ENCODE measurements at places on chromosomes 5 and 9.

- no peak for DNase-seq
Observed at GRCh38 chr9:3960661-3961144, 339.2 kb downstream of the GLIS3 start.

DNA sequence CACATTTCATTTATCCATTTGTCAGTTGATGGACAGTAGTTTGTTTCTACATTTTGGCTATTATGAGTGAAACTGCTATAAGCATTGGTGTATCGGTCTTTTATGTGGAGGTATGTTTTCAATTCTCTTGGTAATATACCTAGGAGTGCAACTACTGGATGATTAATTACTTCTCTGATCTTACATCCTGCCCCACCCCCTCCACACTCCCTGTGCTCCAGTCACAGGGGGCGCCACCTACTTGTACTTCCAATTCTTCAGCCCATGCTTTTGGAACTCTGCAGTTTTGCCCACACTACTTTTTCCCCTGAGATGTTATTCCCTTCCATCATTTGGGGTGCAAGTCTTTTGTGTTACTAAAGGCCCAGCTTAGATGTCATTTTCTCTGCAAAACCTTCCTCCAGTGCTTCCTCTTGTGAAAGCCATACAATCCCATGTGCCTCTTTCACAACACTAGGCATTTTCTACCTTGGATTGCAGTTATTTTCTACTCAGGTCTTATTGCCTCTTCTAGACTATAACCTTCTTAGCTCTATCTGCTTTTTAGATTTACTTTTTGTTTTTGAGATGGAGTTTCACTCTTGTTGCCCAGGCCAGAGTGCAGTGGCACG, 42.1 kb downstream of the SEC61B start:
- peak; percentile 12 for DNase-seq

DNA sequence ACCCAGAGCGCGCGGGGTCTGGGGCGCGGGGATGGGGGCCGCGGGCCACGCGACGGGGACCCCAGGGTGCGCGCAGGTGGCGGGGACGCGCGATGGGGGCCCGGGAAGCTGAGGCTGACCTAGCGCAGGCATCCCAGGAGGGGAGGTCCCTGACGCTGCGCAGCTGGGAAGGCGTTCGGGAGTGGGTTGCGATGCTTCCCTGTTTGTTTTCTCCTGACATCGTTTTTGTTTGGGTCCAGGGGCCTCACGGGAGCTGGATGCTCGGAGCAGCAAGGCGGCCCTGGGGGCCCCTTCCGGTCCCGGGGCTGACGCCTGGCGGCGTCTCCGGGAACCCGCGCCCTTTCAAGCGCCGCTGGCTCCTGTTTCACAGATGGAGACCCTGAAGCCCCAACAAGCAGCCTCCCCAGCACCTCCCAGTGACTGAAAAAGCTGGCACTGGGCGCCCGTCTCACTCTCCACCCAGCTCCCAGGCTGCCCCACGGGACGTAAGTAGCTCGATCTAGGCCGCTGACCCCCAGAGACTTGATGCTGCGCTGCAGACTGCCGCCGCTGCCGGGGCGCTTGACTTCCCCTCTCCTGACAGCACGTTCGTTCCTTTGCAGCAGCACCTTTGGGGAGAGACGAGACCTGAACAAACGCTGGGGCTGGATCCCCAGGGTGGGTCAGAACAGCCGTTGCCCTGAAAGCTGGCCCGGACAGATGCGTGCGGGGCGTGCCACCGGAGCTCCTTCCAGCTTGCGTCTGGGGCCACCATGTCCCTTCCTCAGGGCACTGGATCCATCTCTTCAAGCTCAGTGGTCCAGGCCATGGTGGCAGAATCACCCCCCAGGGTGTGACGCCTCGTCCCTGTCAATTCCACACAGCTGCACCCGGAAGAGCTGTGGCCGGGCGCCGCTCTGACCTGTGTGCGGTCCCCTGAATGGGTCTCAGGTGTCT, 593 bp downstream of the BRD3OS start:
- DNase-seq, result peak; percentile 33

- DNase-seq, result no peak
Observed at GRCh38 chr5:107680099-107680498, 9.4 kb upstream of the EFNA5 start.

DNA sequence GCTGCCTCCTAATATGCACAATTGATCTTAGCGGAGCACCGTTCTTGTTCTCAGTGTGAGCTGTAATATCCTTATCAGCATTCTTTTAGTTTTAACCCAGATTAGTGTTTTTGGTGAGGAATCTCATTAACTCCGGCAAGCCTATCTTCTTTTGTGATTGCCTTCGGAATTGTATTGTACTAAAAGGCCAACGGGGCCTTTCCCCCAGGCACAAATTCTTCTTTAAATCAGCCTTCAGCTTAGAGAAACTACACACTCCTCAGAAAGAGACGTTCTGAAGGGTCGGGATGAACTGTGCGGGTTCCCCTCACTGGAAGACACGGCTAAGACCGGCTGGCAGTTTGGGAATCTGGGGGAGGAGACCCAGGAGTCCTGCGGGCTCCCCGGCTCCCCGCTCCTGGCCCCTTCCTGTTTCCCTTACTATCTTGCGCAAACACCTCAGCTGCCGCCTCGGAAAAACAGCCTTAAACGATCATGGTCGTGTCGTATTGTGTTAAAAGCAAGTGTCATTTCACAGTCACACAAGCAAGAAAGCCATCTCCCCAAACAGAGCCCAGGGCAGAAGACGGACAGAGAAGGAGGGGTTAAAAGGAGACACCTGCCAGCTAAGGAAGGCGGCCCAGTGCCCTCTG, 353.1 kb upstream of the IRX2 start:
- DNase-seq, result no peak

DNA sequence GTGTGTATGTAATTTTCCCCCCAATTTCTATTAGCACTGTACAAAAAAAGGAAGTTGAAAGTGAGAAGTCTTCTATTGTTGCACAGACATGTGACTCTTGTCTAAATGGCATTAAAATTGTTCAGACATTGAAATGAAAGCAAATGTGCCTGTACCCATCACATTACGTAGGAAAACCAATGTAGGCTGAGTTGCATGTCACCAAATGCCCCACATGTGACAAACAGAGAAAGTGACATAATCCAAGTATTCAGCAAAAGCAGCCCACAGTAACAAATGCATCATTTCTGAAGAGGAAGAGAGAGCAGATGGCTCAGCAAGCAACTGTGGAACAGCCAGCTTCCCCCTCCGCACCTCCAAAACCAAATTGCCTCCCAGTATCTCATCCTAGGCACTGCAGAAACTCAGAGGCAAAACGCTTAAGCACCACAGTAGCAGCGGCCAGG, 161.5 kb upstream of the NR4A3 start:
- no peak for DNase-seq

DNA sequence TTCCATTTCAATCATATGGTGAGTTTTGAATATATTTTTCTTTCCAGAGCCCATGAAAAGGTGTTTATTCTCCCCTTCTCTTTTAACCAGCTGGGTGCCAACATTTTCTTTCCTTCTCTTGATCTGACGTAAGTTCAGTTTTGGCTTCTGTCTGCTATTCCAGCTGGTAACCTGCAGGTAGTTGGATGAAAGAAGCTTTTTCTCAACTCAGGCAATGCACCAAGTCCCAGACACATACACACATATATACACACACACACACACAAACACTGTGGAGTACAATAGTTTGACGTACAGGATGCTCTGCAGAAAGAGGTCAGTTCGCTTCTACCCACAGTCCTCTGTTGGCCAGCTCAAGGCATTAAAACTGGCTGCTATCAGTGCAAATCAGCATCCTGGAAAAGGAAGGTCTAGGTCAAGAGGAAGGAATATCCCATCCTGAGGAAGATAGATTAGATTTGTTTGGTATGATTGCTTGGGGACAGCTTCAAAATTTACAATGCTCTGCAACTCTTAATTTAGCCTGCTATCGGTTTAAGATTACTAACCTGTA, 214.3 kb upstream of the SEMA6A start:
- DNase-seq, result no peak

DNA sequence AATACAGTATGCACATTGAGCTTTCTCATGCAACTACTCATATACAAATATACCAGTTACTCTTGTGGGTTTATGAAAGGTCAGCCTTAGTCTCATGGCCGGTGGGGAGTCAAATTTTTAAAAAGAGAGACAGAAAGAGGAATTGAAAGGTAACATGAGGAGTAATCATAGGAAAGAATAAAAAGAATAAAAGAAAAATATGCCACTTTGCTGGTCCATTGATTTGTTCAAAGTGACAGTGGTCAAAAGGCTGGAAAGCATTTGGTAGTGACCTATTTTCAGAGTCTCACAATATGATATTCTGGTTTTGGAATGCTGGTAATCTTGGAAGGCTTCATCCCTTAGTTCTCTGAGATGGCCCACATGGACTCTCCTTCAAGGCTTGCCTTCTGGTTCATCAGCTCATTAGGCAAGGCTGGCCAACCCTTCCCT, 67.0 kb downstream of the ZNF366 start:
- DNase-seq, result no peak

DNA sequence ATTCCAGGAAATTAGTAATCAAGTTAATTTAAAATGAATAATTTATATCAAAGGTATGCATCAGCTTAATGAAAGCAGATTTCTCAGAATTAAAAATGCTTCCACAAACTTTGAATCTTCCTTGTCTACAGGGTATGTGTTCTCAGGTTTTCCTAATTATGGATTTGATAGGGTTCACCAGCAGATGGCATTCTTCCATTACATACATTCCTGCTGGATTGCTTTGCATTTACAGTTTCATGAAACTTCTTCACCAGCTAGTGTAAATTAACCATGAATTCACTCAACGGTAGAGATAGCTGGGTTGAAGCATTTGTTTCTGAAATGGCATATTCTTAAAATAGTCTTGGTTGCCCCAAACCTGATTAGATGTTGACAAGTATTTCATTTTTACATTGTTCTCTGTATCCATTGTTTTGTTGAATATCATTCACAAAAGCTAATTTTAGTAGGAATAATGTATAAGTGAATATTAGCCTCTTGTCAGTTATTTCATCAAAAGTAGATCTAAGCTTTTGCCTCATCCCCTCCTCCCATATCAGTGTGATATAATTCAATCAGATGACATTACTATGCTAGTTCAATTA, 68.7 kb upstream of the WDR41 start:
- DNase-seq, result peak; percentile 70

- DNase-seq, result no peak
Observed at GRCh38 chr9:89766991-89767390, 162.2 kb downstream of the GADD45G start.

- DNase-seq, result peak; percentile 29
Observed at GRCh38 chr9:134167530-134167931, 3.2 kb upstream of the RNU6ATAC start.

DNA sequence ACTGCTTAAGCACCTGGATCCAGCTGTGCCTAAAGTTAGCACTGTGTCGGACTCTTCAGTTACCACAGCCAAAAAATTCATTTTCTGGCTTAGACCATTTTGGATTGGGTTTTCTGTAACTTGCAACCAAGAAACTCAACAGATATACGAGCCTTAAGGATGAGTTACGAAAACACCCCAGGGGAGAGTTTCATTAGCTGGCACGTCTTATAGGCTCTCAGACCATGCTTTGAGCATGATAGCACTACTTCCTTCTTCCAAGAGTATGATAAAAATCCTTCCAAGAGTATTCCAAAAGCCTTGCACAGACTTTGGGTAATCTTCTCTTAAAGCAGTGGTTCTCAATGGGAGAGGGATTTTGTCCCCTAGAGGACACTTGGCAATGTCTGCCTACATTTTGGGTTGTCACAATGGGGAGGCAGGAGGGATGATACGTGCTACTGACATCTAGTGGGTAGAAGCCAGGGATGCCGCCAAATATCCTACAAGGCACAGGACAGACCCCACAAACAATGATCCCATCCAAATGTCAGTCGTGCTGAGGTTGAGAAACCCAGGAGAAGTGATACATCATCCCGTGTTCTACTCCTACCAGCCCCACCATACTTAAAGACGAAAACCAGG, 64.8 kb downstream of the SMIM23 start:
- no peak for DNase-seq

- no peak for DNase-seq
Observed at GRCh38 chr9:27462434-27462833, 61.7 kb upstream of the IFNK start.

- no peak for DNase-seq
Observed at GRCh38 chr9:77872863-77873262, 158.7 kb downstream of the GNAQ start.

DNA sequence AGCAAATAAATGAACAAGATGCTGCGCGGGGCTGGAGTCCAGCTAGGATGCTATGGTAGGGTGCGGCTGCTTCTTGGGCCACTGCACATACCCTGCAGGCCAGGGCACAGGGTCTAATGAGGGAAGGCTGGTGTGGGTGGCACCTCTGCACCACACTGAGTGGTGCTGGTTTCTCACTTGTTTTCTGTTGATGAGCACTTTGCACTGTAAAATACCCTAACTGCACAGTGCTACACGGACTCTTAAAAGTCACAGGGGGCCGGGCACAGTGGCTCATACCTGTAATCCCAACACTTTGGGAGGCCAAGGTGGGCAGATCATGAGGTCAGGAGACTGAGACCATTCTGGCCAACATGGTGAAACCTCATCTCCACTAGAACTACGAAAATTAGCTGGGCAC, 52.7 kb upstream of the DMRT1 start:
- DNase-seq, result no peak

- peak; percentile 83 for DNase-seq
Observed at GRCh38 chr9:111730937-111731567, 63.7 kb downstream of the SHOC1 start.

GRCh38 chr5:56099346-56099745, 104.6 kb upstream of the IL6ST start:
- peak; percentile 94 for DNase-seq
